ENCODE measurements at places on chromosomes 5 and 9. TPM values are rescaled to one million over a fixed set of nuclear protein-coding genes. Genes with fewer than 3 reads are reported as not detected.

DNA sequence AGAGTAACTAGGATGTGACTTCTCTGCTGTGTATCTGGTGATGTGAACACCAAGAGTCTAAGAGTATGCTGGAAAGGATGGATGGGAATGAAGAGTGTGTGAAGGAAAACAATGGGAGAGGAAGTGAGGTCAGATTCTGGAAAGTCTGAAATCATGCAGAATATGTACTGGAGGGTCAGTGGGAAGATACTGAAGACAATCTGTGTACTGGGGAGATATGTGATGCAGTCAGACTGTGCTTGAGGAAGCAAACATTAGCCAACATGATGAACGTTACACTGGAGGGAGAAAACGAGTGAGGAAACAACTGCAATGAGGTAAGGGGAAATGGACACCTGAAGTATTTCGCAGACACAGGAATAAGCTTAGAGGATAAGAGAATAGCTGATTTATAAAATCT is 105.7 kb downstream of the NR3C1 start:
- no peak overlapping the region for H3K27ac ChIP-seq
- no peak for DNase-seq
- no peaks in the 10 kb centered on the region for H3K27me3 ChIP-seq
- peaks cover 4% of the 10 kb centered on the region for H3K4me1 ChIP-seq
- no peak overlapping the region for H3K4me3 ChIP-seq

Gene THBS4
- total RNA-seq: 1.1 TPM

DNA sequence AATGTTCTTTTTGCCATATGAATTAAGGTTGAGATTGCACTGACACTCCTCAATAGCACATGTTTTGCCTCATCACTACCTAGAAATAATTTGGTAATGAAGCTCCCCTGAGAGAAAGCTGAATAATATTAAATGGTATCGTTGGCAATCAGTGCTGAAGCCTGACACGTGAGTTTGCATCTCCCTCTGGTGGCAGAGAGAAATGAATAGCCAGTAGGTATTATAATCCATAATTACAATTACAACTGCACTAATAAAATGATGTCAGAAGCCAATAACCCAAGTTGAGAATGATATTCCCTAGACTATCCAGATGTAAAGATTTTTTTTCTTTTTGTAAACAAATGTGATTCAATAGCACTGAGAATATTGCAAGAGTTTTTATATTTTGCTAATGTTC is 700.3 kb downstream of the PTPRD start:
- DNase-seq: no peak
- no peak overlapping the region for H3K4me3 ChIP-seq
- H3K27ac ChIP-seq: no peak overlapping the region
- no peaks in the 10 kb centered on the region for H3K36me3 ChIP-seq
- no peaks in the 10 kb centered on the region for H3K27me3 ChIP-seq

Gene FKBP15
- 14.7 TPM for total RNA-seq

Gene SLC9A3
- total RNA-seq: 2.3 TPM

- DNase-seq: no peak
- peaks cover 10% of the 10 kb centered on the region for H3K4me1 ChIP-seq
- H3K27ac ChIP-seq: no peak overlapping the region
- no peaks in the 10 kb centered on the region for H3K27me3 ChIP-seq
Observed at GRCh38 chr5:67089200-67089725, 107.3 kb downstream of the CD180 start.
